HEK293T (cell line): ENCODE measurements at places on chromosomes 16 and 17.

DNA sequence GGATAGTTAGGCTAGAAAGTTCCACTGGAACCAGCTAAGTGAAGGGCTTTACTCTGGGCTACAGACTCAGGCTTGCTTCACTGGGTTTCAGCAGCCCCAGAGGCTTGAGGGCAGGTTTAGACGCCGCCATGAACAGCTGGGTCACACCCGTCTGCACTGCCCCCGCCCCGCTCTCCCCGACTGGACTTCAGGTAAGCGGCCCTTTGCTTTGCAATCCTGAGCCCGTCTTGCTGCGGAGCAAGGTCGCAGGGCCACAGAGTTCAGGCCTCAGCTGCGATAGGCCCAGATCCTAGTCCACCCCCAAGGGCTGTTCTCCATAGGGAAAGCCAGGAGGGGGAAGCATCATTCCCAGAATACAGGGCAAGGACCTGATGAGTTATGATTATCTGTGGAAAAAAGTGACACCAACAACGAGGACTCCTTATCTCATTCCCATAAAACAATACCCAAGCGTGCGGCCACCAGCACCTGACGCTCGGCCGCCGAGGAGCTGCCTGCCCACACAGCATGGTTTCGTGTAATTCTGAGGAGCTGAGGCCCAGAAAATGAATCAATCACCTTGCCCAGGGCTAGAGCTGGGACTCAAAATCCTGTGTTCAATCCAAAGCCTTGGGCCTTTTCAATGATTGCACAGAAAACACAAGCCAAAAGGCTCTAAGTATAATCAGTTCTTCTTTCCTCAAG lies 20.4 kb downstream of the MEAK7 start:
- DNase-seq = no peak

- no peak for DNase-seq
Observed at GRCh38 chr17:67068999-67069398, 24.6 kb downstream of the CACNG1 start.

- no peak for DNase-seq
Observed at GRCh38 chr17:65039336-65039988, 17.1 kb downstream of the GNA13 start.

- no peak for DNase-seq
Observed at GRCh38 chr16:85257483-85257882, 145.2 kb upstream of the CIBAR2 start.

DNA sequence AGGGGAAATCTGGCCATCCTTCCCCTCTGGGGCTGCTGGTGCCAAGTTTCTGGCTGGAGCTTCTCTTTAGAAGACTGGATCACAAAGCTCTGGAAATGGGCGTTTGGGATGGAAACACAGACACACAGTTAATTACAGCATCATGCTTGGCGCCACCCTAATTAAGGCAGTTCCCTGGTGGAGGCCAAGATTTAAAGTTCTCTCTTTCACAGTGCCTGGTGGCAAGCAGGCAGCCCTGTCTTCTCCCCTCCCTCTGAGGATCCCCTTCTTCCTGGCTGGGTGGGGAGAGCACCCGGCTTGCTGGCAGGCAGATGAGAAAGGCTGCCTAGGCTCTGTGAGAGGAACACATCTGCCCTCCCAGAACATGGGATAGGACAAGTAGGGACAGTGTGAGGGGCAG lies 59.0 kb upstream of the NKD1 start:
- no peak for DNase-seq

DNA sequence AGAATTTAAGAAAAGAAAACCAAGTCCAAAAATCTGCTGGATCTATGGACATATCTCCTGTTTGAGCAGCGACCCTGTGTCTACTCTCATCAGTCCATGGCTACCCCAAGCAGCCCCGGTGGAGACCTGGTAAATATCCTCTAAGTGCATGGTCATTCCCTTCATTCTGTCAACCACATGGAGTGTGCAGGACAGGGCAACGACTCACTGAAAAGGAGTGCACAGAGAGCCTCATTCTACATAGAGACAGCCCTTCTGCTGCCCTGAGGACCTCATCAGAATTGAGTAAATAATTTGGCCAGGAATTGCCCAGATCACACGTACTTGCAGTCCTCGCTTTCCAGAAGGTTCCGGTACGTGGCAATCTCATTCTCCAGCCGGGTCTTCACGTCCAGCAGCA lies 3.0 kb downstream of the KRT38 start:
- no peak for DNase-seq
